NCI-H526 treated with DMSO at 0.1 percent for 48 hours (cell line): ENCODE measurements at places on chromosomes 3 and 15.

DNA sequence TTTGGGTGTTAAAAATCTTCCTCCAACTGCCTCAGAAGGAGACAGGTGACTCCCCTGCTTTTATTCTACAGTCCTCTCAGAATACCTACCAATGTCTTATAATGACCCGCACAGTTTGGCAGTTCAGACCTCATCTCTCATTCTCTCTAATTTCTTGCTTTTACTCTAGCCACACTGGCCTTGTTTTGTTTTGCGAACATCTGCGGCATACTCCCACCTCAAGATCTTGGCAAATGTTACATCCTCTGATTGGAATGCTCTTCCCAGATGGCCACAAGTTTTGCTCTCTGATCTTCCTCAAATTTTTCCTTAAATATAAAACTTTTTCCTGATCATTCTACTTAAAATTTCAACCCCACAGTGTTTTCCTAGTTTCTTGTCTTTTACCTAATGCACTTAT lies 94.1 kb downstream of the PLSCR2 start:
- no peak for DNase-seq

GRCh38 chr3:156131241-156131640 lies 10.9 kb downstream of the KCNAB1 start:
- DNase-seq: no peak

- no peak for DNase-seq
These were observed 12.8 kb downstream of the UBR1 start for GRCh38 chr15:43093026-43093425.

GRCh38 chr15:74431645-74432044 lies 2.1 kb downstream of the SEMA7A start:
- DNase-seq: no peak

DNA sequence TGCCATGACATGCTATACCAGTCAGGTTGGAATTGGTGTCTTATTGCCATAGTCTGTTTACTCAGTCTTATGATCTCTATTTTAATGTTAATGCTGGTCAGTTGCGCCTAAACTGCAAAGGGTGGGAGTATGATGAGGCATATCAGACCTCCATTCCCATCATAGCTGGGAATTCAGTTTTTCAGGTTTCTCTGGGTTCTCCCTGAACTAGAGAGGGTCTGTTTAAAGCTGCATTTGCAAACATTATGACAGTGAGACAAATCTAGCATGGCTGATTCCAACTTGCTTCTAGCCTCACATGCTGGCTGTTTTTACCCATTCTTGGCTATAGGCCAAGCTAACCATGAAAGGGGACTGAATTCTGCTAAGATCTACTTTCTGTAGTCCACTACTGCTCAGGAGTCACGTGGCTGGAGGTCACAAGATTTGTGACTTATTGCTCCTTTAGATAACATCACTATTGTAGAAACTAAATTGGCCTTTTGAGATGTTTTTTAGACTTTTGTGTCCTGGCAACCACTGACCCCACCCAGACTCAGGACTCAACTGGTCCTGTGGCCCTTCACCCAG lies 96.5 kb downstream of the TGFBR2 start:
- no peak for DNase-seq

DNA sequence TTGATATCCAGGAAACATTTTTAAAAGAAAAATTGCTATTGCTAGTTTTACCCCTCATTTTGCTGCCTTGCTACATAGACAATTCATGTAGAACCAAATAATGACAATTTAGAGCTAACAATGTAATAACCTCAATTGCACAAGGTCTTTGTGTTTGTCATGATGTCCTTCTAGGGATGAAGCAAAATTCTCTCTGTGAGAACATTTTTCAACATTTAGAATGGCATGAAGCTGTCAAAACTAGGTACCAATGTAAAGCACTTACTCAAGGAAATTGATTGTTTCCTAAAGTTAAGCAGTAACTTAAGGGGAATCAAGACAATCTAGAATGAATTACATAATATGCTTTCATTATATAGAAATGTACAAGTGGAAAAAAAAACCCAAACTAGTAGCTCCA lies 7.9 kb upstream of the FGF7 start:
- no peak for DNase-seq
